ENCODE measurements at places on chromosomes 2 and 18. TPM values are rescaled to one million over a fixed set of nuclear protein-coding genes. Genes with fewer than 3 reads are reported as not detected.

The IL18R1 gene
- 19.8 TPM for total RNA-seq

The SPIRE1 gene
- total RNA-seq: 3.4 TPM

The ERICH2 gene
- not detected for total RNA-seq

The AGAP1 gene
- total RNA-seq: 0.75 TPM

The LHCGR gene
- not detected for total RNA-seq

The CRYBA2 gene
- not detected for total RNA-seq

The CHN1 gene
- total RNA-seq: 4.5 TPM

The NT5C1B gene
- total RNA-seq: not detected

The DHRS9 gene
- not detected for total RNA-seq

The UGT1A6 gene
- total RNA-seq: not detected

The WDR75 gene
- 41.1 TPM for total RNA-seq

The SCN9A gene
- total RNA-seq: not detected

The RBFA gene
- 28.6 TPM for total RNA-seq

The TGFA gene
- total RNA-seq: not detected

The GAL3ST2 gene
- not detected for total RNA-seq

The IL1F10 gene
- total RNA-seq: not detected

The ACADL gene
- not detected for total RNA-seq

The GPR45 gene
- not detected for total RNA-seq

The ST6GAL2 gene
- total RNA-seq: not detected

The PROKR1 gene
- not detected for total RNA-seq

The ERFE gene
- total RNA-seq: not detected

The SNRPD1 gene
- total RNA-seq: 114 TPM

The ABHD1 gene
- 0.29 TPM for total RNA-seq

The INPP1 gene
- 18.9 TPM for total RNA-seq

The SH2D6 gene
- total RNA-seq: 0.82 TPM

The CMPK2 gene
- 81.3 TPM for total RNA-seq

The DCDC2C gene
- not detected for total RNA-seq

The ANO7 gene
- total RNA-seq: 0.53 TPM

The KCNJ13 gene
- total RNA-seq: not detected

The B4GALT6 gene
- total RNA-seq: 0.41 TPM

The NYAP2 gene
- not detected for total RNA-seq

The NTSR2 gene
- total RNA-seq: not detected

The TTC39C gene
- 59.0 TPM for total RNA-seq

The CXCR1 gene
- 0.54 TPM for total RNA-seq

The SPATA3 gene
- 1.2 TPM for total RNA-seq

The CPO gene
- total RNA-seq: not detected

The LYPD6 gene
- not detected for total RNA-seq

The ZNF514 gene
- 14.2 TPM for total RNA-seq
